ENCODE measurements at places on chromosomes 16 and 17.

GRCh38 chr17:78793968-78794367 lies 11.9 kb upstream of the CYTH1 start:
- no peak for DNase-seq

- DNase-seq = no peak
Measured at GRCh38 chr16:27500801-27501200, 48.9 kb downstream of the GTF3C1 start.

GRCh38 chr17:64218066-64218465 lies 45.0 kb downstream of the TEX2 start:
- DNase-seq = no peak

DNA sequence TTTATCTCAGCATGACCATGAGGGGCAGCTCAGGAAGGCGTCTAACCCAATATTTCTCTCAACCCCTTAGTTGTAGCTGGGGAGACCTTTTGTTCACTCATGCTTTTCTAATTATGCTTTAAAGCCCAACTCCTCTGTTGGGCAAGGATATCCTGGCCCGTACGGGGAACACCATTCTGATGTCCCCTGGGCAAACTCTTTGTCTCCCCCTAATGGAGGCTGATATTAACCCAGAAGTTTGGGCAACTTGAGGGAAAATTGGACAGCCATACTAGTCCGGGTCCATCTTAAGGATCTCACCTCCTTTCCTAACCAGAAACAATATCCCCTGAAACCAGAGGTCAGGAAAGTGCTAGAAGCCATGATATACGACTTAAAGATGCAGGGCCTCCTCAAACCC lies 143.7 kb upstream of the COX10 start:
- no peak for DNase-seq

DNA sequence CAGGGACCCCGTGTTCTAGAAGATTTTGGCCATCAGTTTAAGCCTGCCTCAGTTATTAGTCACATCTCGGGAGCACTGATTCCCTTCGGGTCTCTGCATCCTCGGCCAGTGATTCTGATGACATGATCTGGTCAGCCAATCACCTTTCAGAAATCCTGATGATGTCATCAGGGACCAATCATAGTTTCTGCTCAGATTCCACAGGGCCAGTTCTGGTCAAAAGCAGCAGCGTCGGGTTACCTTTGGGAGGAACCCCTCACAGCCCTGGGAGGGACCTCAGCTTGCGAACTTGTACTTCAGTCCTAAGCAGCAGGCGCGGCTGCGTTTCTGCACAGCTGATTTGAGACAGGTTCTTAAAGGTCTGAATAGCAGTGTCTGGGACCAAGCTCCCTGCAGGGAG lies 13.9 kb downstream of the KDM8 start:
- no peak for DNase-seq

DNA sequence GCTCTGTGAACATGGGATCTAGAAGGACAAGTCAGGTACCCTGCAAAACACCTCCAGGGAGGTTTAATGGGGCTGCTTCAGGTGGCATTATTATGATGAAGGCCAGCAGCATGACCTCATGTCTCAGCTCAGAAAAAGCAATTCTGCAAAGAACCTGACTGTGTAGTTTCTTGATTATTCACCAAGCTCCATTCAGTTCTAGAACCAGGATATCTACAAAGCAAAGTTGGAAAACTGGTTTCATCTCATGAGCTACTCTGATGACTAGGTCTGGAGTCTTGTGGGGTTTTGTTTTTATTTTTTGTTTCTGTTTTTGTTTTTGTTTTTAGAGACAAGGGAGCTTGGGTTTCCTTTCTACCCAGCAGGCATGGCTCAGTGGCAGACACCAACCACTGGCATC lies 19.0 kb upstream of the LRRC37A3 start:
- DNase-seq = no peak

- DNase-seq = peak; percentile 47
Measured at GRCh38 chr16:4679850-4680636, 13.3 kb upstream of the NUDT16L1 start.

DNA sequence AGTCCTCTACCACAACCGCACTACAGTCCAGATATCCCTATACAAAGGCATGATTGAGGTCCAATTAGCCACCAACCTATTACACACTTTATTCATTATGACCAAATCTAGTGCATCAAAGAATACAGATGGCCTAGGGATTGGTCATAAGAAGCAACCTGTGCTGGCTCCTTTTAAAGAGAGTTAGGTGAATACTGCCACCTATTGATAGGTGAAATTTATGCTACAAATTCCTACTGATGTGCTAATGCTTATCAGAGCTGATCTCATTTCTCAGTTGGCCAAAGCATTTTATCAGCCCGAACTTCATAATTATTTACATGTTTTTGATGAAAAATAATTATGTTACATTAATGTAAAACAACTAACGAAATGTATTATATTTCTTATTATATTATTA lies 166.3 kb downstream of the ANKFN1 start:
- no peak for DNase-seq

- no peak for DNase-seq
Measured at GRCh38 chr17:81417049-81417878, 22.0 kb downstream of the BAHCC1 start.

GRCh38 chr16:26447570-26447969 lies 619.2 kb upstream of the C16orf82 start:
- no peak for DNase-seq

DNA sequence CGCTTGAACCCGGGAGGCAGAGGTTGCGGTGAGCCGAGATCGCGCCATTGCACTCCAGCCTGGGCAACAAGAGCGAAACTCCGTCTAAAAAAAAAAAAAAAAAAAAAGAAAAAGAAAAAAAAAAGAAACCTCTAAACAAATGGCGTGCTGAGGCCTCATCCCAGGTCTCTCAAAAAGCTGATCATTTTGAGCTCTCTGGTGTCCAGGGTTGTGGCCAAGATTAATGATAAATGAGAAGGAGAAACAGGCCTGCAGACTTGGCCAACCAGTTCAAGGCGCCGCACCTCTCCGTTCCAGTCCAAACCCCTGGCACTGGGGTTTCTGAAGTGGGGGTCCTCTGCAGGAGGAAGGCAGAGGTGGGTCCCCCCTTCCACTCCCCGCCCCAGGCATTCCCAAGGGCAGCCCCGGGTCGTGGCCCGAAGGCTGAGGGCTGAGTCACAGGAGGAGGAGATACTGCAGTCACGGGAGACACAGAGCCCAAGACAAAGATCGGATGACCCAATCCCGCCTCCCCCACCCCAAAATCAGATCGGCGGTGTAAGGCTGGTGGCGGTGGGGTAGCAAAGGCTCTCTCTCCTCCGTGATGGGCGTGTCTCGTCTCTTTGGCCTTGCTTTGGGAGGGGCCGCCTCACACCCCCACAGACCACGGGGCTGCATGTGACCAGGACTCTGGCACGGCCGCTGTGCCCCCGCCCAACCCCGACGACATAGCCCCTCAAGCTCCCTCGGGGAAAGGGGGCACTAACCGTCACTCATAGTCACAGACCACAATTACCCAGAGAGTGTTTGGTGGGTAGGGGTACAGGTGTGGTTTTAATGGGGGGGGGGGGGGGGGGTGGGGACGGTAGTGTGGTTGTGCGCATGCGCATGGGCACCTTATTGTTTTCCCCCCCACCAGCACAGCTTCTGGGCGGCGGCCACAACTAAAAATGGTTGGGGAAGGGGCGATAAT lies 1.1 kb downstream of the VAT1 start:
- no peak for DNase-seq

DNA sequence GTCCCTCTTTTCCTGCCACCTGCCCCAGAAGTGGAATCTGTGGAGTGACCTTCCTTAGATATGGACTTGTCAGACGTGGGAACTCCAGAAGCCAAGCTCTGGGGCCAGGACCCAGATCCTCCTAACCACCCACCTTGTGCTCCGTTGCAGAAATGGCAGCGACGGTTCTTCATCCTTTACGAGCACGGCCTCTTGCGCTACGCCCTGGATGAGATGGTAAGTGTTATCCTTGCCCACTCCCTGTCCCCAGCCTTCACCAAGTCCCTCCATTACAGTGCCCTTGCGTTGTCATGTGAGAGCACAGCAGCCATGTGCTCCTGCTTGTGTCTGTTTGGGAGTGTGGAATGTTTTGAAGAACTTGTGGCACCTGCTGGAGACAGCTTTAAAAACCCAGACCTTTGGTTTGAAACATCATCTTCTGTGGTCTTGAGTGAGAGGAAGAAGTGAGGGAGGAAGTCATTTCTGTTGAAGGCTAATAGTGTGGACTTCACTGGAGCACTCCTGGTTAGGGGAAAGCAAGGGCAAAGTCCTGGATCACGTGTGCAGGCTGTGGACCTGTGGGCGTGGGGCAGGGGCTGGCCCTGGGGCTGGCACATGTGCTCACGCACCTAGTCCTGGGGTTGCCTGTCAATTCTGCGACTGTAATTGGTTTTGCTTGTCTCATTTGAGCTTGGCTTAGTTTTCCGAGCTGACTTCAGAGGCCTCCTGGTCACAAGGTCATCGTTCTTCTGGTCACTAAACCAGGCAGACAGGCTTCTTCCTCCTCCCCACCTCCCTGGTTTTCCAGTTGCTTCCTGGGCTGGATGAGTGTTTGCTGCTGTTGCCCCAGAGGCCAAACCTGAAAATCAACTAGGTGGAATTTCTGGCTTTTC lies 35.8 kb downstream of the MPRIP start:
- no peak for DNase-seq

Data from urinary bladder (tissue), 4 donors.